ENCODE measurements at places on chromosomes 2 and 18.

GRCh38 chr18:74139888-74140287 is 7.7 kb downstream of the FBXO15 start:
- no peak for DNase-seq

DNA sequence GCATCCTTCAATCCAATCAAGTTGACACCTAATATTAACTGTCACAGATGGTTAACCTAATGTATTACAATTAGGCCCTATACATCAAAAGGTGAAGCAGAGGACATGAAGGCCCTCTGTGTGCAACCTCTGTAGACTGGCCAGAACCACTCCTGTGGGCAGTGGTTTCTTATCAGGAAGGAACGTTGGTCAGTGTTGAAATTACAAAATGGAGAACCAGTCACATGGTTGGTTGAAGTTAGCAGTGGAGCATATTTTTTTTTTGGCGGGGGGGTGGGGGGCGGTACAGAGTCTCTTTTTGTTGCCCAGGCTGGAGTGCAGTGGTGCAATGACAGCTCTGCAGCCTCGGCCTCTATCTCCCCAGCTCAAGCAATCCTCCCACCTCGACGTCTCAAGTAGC is 19.8 kb downstream of the RNU2-63P start:
- DNase-seq = no peak

- no peak for DNase-seq
Observed at GRCh38 chr18:67151366-67151765, 365.2 kb downstream of the DSEL start.

DNA sequence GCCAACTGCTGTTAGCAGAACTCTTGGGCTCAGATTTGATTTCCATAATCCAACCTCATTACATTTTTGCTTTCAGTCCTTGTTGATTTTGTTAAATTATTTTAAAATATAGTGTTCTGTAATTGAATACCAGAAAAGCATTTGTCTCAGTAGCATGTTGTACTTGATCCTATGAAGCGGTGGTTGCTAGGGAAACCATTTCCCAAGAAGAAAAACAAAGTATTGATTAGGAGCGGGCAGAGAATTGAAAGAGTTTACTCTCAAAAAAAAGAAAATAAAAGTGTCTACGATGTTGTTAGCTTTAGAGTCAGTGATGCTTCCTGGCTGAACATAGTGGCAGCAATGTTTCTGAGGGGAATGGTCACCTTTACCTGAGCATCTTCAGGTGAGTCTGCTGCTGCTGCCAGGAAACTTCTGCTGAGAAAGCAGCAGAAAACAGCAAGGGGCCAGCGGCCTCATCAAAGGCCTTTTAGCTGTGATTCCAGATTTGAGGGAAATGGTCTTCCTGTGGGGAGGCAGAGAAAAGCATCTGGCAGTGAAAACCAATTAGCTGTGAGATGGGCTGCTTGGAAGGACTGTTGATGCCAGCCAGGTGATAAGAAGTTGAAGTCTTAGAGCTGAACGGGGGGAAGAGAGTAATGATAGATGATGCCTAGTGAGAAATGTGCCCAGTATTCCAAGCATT is 37.1 kb downstream of the CRIM1 start:
- no peak for DNase-seq

GRCh38 chr2:155679647-155680046 is 652.9 kb downstream of the NR4A2 start:
- DNase-seq = no peak

- no peak for DNase-seq
Observed at GRCh38 chr18:10457767-10458166, 3.3 kb downstream of the APCDD1 start.

DNA sequence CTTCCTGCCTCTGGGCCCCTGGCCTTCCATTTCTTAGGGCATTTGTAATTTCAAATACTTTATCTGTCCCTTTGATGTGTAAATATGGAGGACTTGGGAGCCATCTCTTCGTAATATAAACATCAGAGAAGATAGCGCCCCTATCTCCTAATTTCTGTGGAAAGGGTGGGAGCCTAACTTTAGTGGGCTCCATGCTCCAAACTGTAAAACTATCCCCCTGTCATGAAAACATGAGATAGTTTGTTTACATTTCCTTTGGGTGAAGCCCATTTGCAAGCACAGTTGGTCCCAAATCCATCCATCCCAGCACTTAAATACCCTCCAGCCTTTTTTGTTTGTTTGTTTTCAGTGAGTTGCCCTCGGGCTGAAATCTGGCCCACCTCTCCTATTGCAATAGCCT is 782.6 kb upstream of the FSHR start:
- no peak for DNase-seq

GRCh38 chr2:199810422-199811171 is 40.4 kb downstream of the FTCDNL1 start:
- DNase-seq = no peak

DNA sequence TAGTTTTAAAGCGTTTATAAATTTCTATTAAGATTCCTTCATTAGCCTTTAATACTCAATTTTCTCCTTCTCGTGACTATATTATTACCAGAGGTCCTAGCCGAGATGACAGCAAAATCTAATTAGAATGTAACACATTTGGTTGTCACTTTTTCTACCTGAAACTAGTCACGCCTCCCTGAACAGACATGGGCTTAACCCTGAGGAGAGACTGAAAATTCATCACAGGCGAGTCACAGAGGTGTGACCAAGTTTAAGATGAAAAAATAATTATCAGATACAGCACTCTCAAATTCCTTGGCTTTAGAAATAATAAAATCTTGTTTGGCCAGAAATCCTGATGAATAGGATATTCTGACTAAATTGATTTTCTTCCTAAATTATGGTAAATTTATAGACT is 834.4 kb upstream of the SLC39A10 start:
- no peak for DNase-seq

- DNase-seq = no peak
Observed at GRCh38 chr2:153145470-153145978, 333.0 kb downstream of the RPRM start.

DNA sequence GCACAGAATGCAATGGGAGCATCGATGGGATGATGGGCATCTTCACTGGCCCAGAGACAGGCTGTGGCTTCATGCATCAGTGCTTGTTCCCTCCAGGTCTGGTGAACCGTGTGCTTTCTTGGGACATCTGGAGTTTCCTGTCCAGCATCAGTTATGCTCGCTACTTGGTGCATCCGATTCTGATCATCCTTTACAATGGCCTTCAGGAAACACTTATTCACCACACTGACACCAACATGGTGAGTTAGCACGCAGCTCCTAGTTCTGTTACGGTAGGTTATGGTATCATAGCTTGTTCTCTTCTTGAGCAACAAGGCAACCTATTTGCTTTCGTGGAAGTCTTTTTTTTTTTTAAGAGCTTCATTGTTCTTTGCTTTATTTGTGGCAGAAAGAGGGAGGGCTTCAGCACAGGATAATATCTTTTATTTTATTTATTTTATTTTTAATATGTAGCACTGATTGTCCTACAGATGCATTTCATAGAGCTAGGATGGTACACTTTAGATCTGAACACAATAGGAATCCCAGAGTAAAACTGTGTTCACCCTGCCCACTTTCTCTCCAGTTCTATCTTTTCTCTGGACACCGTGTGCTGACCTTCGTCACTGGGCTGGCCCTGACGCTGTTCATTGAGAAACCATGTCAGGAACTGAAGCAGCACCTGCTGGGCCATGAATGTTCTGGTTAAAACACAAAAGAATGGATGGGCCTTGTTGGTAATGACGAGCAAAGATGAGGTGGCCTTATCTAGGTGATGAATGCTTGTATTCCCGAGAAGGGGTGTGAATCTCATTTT is 71.2 kb upstream of the SEC11C start:
- DNase-seq = no peak

GRCh38 chr18:58044370-58045241 is 580 bp downstream of the NEDD4L start:
- DNase-seq = peak; percentile 42

GRCh38 chr2:110740747-110741349 is 8.5 kb downstream of the ACOXL start:
- no peak for DNase-seq

DNA sequence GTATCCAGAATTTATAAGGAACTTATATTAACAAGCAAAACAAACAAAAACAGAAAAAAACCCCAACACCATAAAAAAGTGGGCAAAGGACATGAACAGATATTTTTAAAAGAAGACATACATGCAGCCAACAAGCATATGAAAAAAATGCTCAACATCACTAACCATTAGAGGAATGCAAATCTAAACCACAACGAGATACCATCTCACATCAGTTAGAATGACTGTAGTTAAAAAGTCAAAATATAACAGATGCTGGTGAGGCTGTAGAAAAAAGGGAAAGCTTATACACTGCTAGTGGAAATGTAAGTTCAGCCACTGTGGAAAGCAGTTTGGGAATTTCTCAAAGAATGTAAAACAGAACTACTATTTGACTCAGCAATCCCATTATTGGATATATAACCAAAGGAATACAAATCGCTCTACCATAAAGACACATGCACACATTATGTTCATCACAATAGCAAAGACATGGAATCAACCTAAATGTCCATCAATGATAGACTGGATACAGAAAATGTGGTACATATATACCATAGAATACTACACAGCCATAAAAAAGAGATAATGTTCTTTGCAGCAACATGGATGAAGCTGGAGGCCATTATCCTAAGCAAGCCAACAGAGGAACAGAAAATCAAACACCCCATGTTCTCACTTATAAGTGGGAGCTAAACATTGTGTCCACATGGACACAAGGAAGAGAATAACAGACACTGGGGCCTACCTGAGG is 25.3 kb downstream of the PREPL start:
- DNase-seq = no peak

DNA sequence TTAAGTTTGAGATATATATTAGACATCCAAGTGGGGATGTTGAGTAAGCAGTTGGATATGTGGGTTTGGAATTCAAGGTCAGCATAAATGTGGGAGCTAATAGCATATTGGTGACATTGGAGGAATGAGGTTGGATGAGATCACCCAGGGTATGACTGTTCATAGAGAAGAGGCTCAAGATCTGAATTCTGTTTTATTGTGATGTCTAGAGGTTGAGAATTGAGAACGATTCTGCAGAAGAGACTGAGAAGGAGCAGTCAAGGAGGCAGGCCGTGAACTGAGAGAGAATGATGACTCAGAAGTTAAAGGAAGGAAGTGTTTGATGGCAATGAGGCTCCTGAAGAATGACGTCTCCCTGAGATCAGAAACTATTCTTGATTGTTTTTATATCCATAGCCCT is 5.9 kb downstream of the SERPINB11 start:
- DNase-seq = no peak

GRCh38 chr18:70289351-70290312 is 787 bp downstream of the SOCS6 start:
- DNase-seq = peak; percentile 14

DNA sequence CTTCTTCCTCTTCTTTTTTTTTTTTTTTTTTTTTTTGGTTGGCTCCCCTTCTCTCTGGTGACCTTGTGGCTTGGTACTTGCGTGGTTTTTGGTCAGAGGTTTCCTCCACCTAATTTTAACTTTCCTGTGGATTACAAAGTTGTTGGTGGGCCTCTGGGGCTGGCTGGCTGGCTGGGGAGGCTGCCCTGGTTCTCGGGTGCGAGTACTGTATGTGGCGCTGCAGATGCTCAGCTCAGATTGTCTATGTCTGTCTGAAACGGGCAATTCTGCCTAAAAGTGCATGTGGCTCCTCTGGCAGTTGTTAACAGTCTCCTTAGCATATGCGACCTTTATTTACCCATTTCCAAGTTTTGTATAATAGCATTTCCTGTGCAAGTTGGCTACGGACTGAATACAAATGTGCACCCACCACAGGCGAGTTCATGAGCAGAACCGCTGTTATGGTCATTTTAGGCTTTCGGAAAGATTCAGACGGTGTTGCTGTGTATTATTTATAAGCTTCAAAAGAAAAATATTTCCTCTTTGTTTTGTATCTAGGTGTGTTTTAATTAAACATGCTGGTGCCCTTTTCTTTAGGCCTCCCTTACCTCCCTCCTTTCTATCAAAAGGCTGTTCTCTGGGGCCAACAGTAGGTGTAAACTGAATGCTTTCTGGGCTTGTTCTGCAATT is 4.4 kb downstream of the TBR1 start:
- DNase-seq = no peak

- DNase-seq = no peak
Observed at GRCh38 chr2:240637901-240638345, 12.6 kb downstream of the GPR35 start.

DNA sequence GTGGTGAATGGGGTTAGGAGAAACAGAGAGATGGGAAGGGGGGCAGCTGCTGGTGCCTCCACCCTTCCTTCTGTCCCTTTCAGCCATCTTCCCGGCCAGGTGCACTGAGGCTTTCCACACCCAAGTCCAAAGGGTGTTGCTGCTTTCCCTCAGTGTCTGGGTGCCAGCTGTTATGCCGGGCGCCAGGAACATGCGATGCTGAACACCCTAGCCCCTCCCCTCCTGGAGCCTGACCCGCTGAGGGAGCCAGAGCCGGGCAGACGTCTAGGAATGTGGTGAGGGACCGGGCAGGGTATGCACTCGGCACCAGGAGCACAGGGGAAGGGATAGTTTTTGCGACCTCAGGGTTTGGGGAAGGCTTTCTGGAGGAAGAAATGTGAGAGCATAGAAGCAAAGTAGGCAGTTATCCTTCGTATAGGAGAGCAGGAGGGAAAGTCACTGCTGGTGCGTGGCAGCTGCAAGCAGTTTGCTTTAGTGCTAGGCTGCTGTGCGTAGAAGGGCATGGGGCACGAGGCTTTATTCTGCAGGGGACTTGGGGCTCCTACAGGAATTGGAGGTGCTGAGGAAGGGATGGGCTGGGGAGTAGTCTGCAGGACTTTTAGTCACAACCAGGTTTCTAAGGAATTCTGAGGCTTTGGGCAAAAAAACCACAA is 147.7 kb downstream of the TSN start:
- DNase-seq = no peak

DNA sequence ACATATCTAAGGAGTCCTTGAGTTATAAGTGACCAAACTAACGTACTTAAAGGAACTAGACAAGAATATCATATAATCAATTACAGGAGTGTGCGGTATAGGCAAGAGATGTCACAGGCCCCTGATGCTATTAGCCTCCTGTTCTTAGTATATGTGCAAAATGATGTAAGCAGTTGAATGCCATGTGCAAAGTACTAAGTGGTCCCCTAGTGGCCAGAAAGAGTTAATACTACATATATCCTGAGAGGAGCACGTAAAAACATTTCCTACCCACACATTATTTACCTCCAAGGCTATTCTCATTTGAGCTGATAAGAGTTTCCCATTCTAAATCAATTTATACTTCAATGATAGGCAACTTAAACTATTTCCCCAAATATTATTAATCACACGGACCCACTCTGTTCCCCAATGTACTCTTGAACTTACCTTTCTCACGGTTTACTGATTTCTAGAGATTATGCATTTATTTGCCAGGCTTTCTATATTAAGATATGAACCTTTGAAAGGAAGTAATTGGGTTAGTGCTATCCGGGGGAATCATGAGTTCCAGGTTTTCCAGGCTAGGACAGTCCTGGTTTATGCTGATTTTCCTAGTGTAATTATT is 158.0 kb upstream of the KLHL14 start:
- no peak for DNase-seq

GRCh38 chr18:12306752-12307700 is 1.0 kb upstream of the TUBB6 start:
- no peak for DNase-seq

GRCh38 chr2:240919786-240920782 is 13.9 kb downstream of the CROCC2 start:
- DNase-seq = peak; percentile 14

Measured in natural killer cell (primary cell).